ENCODE measurements at places on chromosomes 5 and 9. TPM values are rescaled to one million over a fixed set of nuclear protein-coding genes. Genes with fewer than 3 reads are reported as not detected.

PCDHA1 gene
- polyA plus RNA-seq, result not detected

SHC3 gene
- not detected for polyA plus RNA-seq

SNAPC4 gene
- polyA plus RNA-seq, result 13.9 TPM

ZFAND5 gene
- 147 TPM for polyA plus RNA-seq

IFNA21 gene
- polyA plus RNA-seq, result not detected

SLCO4C1 gene
- polyA plus RNA-seq, result not detected

PCDHGA6 gene
- polyA plus RNA-seq, result 4.0 TPM

LCN15 gene
- 0.88 TPM for polyA plus RNA-seq

STKLD1 gene
- polyA plus RNA-seq, result not detected

SLC36A2 gene
- polyA plus RNA-seq, result not detected

PCDHGA12 gene
- 2.5 TPM for polyA plus RNA-seq

BHMT2 gene
- polyA plus RNA-seq, result 22.7 TPM

CPLANE1 gene
- 7.8 TPM for polyA plus RNA-seq

LCN1 gene
- not detected for polyA plus RNA-seq

GPX8 gene
- 34.3 TPM for polyA plus RNA-seq

ECM2 gene
- polyA plus RNA-seq, result 102 TPM

ADAMTS19 gene
- polyA plus RNA-seq, result 0.25 TPM

DNA sequence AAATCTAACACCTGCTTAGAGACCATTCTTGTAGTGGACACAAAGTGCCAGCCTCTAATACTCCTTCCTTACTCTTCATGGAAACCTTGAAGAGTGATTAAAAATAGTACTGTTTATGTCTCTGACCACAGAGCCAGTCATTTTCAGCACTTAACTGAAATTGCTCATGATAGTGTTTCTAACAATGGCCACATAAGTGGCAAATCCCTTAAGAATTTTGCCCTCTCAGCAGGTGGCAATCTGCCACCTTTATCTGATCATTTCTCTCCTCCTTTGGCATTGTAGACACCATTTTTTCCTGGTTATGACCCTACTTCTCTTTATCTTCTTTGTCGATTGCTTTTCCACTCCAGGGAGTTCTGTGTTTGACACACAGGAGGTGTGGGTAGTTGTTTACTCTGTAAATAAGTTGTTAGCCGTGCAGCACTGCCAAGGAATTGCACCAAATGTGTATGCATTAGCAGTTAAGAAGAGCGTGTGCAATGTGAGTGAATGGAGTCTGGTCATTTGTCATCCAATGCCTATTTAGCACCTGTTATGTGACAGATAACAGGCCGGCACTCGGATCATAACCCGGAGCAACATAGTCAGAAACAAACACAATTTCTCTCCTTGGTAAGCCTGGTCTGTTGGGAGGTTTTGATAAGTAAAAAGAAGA is 36.8 kb upstream of the STARD4 start:
- no peak for DNase-seq

GRCh38 chr5:130280528-130281217 is 376.4 kb downstream of the CHSY3 start:
- no peak for DNase-seq

GRCh38 chr9:26744191-26744965 is 148.2 kb downstream of the CAAP1 start:
- DNase-seq, result no peak

DNA sequence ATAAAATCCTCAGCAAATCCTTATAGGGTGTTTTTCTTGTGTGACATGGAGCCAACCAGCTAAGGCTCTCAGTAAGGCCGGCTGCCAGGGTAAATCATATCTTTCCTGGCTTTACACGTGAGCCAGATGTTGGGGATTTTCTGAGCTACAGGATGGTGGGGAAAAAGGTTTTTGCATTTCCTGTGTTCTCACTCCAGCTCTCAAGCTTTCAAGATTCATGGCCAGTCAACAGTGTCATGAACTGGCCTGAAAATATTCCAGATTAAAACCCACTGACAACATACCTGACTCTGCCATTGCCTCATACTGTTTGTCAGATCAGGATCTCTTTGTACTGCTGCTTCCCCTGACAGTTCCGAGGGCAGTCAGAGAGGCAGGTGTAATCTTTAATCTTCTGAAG is 306.9 kb downstream of the GLIS3 start:
- DNase-seq, result no peak

DNA sequence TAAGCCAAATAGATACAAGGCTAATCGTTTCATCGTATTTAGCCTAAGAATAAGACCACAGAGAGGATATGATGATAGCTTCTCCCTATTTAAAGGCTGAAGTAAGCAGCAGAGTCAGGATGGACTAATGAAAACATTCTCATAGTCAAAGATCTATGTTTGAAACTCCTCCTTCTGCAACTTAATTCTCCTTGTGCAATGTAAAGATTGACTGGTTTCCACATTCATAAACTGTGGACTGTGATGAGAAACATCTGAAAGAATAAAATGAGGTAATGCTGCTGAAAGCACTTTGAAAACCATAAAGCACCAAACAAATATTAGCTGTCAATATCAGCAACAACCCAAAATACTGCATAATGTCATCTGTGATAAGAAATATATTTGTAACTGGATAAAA is 361.9 kb downstream of the CSNK1G3 start:
- no peak for DNase-seq

GRCh38 chr5:83312663-83313062 is 158.9 kb upstream of the VCAN start:
- DNase-seq, result no peak

DNA sequence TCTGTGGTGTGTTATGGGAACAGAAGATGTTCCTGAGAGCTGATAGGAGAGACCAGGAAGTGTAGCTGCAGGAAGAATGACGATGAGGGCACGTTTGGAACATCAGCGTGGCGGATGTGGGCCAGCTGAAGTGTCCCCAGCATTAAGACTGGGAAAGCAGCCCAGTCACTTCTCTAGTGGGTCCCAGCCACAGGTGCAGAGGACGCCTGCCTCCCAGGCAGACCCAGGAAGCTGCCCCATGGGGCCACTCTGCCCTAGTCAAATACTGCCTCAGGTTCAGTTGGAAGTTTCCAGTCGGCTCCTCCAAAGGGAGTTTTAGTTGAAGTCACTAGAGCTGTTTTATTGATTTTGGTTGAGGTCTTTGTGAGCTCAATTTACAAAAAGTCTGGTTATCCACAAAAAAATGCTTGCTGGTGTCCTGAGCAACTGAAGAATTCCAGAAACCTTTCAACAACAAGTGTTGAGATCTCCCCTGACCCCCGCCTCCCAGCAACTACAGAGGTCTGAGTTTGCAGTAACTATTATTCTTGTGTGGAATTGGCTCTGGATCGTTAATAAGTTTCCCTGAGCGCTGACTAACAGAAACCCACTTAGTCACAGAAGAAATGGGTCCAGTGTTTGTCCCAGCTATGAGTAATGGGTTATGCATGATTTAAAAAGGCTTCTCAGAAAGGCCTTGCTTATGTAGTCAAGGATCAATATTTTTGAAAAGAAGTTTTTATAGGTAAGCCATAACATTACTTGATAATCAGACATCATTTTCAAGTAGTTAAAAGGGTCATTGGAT is 294.1 kb downstream of the FANCC start:
- peak; percentile 68 for DNase-seq

DNA sequence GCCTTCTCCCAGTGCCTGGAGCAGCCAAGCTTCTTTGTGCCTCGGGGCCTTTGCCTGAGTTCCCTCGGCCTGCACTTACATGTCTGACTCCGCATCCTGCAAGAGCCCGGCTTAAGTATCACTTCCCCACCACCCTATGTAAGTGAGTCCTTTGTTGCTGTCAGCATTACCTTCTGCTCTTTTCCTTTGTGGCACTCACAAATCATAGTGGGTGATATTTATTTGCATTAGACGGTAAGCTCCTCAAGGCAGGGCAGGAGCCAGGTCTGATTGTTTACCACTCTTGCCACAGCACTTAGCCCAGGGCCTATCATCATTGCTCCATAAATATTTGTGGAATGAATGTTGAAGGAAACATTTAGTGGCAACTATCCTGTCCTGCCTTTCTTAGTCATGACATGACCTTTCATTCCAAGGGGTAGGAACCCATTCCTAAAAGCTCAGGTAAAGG is 4.8 kb downstream of the GM2A start:
- DNase-seq, result peak; percentile 66

DNA sequence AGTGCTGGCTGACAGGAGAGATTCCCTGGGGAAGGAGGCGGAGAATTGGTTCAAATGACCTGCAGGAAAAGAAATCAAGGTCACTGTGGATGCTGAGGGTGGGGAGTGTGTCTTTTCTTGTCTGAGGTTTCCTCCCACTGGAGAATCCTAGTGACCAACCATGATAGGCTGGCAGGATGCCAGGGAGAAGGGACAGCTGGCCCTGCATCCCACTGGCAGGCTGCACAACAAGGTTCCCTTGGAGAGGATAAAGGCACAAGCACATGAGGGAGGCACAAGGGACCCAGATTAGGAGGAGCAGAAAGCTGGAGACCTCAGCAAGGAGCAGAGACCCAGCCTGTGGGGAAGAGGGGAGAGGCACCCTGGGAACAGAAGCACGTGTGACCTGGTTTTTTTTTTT is 11.4 kb upstream of the ZDHHC12 start:
- DNase-seq, result no peak

DNA sequence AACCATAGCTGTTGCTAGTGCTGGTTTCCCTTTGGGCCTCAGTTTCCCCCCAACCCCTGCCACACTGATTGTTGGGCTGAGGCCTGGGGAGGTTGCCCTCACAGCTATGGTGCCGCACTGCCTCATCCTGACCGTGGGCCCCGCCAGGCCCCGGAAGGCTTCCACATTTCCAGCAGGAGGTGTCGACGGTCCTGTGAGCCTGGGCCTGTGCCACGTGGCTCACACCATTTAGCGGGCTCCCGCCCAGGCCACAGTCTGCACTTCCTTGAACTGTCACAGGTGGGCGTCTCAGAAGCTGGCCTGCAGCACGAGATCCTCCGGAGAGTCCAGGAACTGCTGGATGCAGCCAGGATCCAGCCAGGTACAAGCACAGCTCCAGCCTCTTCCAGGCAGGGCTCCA is 45.7 kb downstream of the LRSAM1 start:
- no peak for DNase-seq

GRCh38 chr5:54725391-54726280 is 208.1 kb downstream of the SNX18 start:
- DNase-seq, result no peak

DNA sequence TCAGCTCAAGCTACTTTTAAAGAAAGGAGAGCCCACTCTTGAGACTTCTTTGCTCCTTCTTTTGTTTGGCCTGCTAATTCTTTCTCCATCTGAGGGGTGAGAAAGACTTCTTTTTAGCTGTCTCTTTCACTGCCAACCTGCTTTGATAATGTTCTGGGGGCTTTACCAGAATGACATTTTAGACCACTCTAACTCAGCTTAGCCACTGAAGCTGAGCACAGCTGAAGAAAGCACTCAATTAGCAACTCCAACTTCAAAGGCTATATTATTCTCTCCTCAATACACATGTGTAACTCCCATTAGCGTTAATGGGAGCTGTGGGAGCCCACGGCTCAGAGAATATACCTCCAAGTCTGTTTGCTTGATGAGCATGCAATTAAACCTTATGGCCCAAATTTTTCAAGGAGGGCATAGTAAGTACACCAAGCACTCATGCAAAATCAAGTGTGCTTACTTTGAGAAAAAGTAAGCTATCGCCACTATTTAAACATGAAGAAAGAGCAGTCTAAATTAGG is 815.4 kb upstream of the DMAC1 start:
- DNase-seq, result no peak

GRCh38 chr9:131465401-131465800 is 37.3 kb upstream of the POMT1 start:
- no peak for DNase-seq

GRCh38 chr9:134328341-134328840 is 2.1 kb downstream of the RXRA start:
- peak; percentile 44 for DNase-seq

DNA sequence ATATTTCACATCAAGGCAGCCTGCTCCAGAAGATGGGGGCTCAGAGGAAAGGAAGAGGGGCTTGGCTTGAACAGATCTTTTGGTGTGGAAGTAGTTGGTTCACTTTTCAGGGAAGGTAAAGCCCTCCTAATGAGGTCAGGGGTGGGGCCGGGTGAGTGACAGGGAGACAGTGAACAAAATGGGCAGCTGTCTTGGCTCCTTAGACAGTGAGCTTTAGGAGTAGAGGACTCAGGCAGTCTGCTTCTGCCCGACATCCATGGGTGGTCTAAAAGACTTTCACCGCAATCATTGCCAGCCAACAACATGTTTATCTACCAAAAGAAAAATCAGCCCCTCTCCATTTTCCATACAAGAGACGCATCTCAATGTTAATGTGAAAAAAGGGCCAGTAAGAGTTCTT is 241.0 kb downstream of the EBF1 start:
- DNase-seq, result no peak

GRCh38 chr9:34565856-34566255 is 23.7 kb downstream of the CNTFR start:
- DNase-seq, result no peak

GRCh38 chr5:107149243-107150005 is 521.3 kb downstream of the EFNA5 start:
- no peak for DNase-seq

GRCh38 chr5:43780586-43780985 is 177.6 kb downstream of the NNT start:
- DNase-seq, result no peak

- no peak for DNase-seq
Measured at GRCh38 chr9:115209601-115210306, 91.8 kb upstream of the TNC start.

- peak; percentile 83 for DNase-seq
Measured at GRCh38 chr5:43396762-43397304, 15.4 kb downstream of the CCL28 start.

DNA sequence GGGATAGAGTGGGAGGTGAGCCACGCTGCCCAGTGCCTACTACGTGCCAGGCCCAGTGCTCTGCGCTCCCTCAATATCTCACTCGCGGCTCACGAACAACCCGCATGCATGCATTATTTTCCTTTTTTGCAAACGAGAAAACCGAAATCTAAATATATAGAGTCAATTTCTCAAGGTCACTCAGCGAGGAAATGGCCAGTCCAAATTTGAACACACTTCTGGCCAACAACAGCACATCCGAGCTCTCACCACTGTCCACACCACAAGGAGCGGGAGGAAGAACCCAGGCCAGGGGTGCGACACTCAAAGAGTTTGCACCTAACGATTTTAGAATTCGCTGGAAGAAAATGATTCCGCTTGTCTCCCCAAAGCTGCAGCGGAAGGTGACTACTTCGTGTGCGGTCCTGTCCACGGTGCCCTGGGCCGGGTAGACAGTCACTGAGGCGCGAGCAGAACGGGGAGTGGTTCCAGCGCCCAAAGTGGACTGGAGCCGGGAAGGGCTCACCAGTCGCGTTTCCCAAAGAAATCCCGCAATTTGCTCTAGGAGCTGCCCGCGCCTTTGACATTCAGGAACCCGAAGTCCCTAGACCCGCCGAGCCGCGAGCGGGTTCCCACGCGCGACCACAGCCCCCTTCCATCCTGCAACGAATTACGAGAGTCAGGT is 1.1 kb upstream of the TLX3 start:
- DNase-seq, result no peak

- DNase-seq, result no peak
Measured at GRCh38 chr5:64693636-64694035, 3.3 kb downstream of the SHISAL2B start.

- DNase-seq, result no peak
Measured at GRCh38 chr5:73955271-73955846, 329.4 kb downstream of the ARHGEF28 start.

Data from aorta (tissue), 5 donors.